H7 (cell line): ENCODE measurements at places on chromosomes 4 and X. TPM values are rescaled to one million over a fixed set of nuclear protein-coding genes. Genes with fewer than 3 reads are reported as not detected.

Gene CCDC110
- total RNA-seq = 0.22 and 0.28 TPM in 2 replicates

Gene RPL9
- total RNA-seq = 1,441 and 1,920 TPM in 2 replicates

Gene BRCC3
- total RNA-seq = 7.9 and 9.9 TPM in 2 replicates

Gene TRIM75
- not detected in 2 replicates for total RNA-seq

Gene MAB21L2
- not detected in 2 replicates for total RNA-seq

Gene LRIT3
- total RNA-seq = 0.07 and 0.14 TPM in 2 replicates

Gene KCNIP4
- total RNA-seq = not detected in 2 replicates

Gene AMBN
- not detected in 2 replicates for total RNA-seq

Gene EGF
- 4.1 and 5.3 TPM in 2 replicates for total RNA-seq

Gene CT45A1
- total RNA-seq = not detected in 2 replicates

Gene MXRA5
- 1.5 and 1.8 TPM in 2 replicates for total RNA-seq

Gene ETNPPL
- total RNA-seq = 1.0 and 2.3 TPM in 2 replicates

Gene SMIM31
- total RNA-seq = not detected in 2 replicates

Gene HERC5
- total RNA-seq = 6.1 and 7.6 TPM in 2 replicates

Gene PROM1
- 42.3 and 53.4 TPM in 2 replicates for total RNA-seq

Gene CACNA1F
- total RNA-seq = 0.55 and 2.1 TPM in 2 replicates

Gene POLN
- total RNA-seq = 0.96 and 2.4 TPM in 2 replicates

Gene TCEAL5
- total RNA-seq = 0.37 and 0.66 TPM in 2 replicates

Gene TMEM150C
- 2.4 and 3.3 TPM in 2 replicates for total RNA-seq

Gene NHSL2
- total RNA-seq = 3.7 and 7.5 TPM in 2 replicates

Gene DRP2
- 0.17 and 0.26 TPM in 2 replicates for total RNA-seq

Gene CPE
- 23.2 and 32.6 TPM in 2 replicates for total RNA-seq

Gene MAGEA10
- not detected in 2 replicates for total RNA-seq

Gene CT45A10
- 0.55 and 3.6 TPM in 2 replicates for total RNA-seq

Gene PHKA2
- 11.7 and 16.7 TPM in 2 replicates for total RNA-seq
